NCI-H2029 (cell line): ENCODE measurements at places on chromosomes 3 and 15.

DNA sequence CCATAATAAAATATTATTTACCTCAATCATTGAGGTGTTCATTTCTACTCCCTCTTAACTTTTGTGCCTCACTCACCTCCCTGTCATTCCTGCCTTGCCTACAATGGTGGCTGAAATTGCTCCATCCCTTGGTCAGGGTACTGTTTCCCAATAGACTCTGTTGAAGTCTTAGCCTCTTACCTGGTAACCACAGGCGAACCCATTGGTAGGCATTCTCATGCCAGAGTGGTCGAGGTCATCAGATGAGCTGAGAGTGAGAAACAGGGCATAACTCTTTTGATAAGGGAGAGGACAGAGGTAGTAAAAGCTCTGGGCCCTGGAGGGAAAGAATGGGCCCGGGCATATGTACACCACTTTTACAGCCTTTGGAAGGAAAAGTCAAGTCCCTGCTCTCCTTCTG is 265.6 kb downstream of the ARRDC4 start:
- DNase-seq = no peak

DNA sequence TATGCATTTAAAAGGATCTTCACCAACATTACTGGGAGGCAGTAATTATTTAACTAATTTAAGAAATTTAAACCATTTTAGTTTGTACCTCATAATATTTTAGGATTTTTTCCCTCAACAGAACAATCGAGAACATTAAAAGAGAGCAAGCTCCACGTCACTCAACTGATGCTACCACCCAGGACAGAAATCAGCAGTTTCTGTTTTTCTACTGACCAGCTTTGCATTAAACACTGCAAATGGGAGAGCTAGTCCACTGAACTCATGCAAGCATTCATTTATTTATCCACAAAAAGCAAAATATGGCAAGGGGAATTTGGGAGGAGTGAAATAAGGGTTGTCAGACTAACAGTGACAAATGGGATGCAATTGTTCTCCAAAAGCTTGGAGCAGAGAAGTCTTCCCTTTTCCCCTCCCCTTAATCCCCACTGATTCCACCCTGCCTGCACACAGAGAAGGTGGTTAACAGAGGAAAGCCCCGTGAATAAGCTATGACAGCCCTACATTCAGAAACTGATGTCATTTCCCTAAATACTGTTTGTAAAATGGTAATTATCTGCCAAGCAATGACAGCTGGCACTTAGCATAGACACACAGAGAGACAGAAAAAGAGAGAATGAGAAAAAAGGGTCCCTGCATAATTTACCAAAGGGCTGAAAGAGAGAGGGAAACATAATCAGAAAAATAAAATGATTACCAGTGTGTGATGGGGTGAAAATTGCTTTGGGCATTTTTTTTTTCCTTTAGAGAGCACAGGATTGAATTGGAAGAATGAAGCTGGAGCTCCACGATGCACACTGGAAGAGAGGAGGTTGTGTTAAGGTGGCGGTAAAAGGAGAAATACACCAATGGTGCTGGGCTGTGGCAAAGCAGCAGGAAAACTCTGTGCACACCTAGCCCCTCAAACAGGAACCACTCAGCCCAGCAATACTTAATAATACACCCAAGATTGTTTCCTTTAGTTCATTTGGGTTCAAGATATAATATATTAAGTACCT is 777.4 kb downstream of the TUSC7 start:
- no peak for DNase-seq

GRCh38 chr3:88003115-88003755 is 55.6 kb downstream of the CGGBP1 start:
- DNase-seq = peak; percentile 4

DNA sequence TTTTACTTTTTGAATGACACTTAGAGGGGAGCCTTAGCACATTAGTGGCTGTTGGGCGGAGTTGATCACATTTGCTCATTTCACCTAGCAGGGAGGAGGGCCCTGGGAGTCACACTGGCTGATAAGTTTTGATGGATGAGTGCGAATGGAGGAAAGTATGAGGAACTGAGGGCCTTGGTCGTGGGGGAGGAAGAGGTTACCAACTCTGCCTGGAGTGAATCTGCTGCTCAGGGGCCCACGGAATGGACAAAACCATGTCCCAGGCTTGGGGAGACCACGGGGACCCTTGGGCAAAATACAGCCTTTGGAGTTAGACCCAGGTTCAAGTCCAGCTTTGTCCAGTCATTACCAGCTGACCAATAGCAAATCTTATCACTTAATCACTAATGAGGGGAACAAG is 5.1 kb upstream of the FLNB start:
- DNase-seq = no peak

DNA sequence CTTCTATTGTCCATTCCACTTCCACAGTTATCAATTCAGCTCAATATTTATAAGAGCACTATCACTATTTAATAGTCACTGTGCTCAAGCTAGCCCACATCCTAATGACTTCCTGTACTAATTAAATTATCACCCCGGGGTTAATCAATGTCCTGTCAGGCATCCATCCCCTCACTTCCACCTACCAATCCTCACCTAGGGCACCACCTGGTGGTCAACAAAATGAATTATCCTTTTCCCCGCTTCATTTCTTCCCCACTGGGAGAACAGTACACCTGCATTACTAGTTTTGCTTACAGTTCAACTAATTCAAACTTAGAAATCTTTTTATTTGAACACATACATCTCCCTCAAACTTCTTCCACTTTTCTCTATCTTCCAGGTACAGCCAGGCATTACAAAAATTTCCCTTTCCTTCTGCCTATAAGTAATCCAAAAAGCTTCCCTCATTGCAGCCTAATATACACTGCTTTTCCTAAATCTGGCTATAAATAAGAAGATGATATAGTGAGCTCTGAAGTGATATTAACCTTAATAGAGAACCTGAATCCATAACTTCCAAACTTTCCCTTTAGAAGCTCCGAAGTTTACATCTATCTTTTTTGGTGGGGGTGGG is 68.5 kb downstream of the TMCC1 start:
- peak; percentile 8 for DNase-seq

DNA sequence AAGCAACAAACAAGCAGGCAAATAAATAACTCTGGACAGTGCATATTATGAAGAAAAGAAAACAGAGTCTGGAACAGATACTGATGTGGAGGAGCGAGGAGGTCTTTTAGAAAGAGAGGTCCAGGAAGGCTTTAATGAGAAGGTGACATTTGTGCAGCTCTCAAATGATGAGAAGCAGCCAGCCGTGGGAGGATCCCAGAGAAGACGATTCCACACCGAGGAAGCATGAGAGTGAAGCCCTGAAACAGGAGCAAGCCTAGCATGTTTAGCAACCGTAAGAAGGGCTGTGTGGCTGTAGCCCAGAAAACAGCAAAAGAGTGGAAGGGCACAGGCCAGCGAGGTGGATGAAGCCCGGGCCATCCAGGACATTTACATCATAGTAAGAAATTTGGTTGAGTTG is 93.1 kb downstream of the RAD18 start:
- no peak for DNase-seq

- no peak for DNase-seq
Measured at GRCh38 chr15:70559265-70560239, 203.8 kb downstream of the UACA start.

GRCh38 chr3:26252001-26252400 is 370.6 kb upstream of the LRRC3B start:
- DNase-seq = no peak

DNA sequence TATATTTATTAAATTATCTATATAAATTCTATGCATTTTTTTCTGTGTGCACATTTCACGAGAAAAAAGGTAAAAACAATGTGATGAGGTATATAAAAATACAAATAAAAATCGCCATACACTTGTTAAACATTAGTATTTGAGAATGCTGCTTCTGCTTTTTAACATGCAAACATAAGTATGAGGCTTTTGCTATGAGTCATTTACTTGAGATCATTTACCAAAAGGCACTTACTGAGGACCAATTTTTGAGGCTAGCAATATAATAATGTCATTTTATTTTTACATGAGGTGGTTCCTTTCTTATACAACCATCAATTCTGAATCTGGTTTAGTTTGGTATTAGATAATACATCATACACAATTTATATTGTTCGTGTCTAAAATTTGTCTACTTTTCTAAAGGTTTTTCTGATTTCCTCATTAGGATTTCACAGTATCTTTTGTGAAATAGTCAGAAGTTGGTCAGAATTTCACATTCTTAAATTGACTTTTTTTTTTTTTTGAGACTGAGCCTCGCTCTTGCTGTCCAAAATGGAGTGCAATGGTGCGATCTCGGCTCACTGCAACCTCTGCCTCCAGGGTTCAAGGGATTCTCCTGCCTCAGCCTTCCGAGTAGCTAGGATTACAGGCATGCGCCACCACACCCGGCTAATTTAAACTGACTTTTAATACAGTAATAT is 25.6 kb downstream of the DCUN1D1 start:
- no peak for DNase-seq

- DNase-seq = no peak
Measured at GRCh38 chr3:86594838-86595237, 396.1 kb downstream of the VGLL3 start.

DNA sequence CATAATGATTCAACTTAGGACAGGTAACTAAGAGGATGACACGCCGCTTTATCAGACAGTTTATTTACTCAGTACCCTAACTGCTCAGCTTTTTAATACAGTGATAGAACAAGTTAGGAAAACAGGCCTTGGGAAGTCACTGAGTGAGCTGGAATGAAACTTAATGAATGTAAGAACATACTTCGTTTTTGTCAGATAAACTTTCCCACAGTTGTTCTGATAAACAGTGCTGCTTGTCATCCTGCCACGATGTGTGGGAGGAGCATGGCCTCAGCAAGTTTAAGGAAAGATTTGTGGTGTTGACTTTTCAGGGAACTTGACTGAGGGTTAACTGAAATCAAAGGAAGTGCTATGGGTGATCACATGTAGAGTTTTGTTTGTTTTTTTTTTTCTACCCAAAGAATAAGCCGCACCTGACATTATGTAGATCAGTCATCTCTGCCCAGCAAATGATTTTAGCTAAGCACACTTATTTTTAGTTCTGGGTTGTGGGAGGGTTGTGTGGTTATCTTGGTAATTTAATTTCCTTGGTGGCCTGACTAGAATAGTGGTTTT is 5.6 kb upstream of the P2RY14 start:
- no peak for DNase-seq
